ENCODE measurements at places on chromosomes 11 and 22.
A peak's percentile ranks its signal among the peaks of the same experiment; 100 is the strongest.

- DNase-seq = no peak
Measured at GRCh38 chr11:690738-691633, 4.0 kb downstream of the DEAF1 start.

DNA sequence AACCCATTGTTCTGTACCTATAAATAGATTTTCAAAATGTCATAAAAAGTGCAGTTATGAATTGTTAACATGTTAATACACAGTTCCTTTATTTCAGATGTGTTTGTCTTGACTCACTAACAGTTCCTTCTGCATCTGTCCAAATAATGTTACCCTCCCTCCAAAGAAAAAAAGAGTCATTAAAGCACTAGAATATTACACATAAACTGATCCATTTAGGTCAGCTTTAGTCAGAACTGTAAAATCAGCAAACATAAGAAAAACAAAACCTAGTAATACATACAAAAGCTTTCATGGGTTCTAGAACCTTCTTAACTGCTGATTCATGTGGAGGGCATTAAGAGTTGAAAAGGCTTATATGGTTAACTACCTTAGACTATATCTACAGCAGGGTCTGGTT is 65.4 kb downstream of the SESN3 start:
- no peak for DNase-seq

GRCh38 chr11:134033276-134033675 is 35.6 kb upstream of the JAM3 start:
- no peak for DNase-seq

DNA sequence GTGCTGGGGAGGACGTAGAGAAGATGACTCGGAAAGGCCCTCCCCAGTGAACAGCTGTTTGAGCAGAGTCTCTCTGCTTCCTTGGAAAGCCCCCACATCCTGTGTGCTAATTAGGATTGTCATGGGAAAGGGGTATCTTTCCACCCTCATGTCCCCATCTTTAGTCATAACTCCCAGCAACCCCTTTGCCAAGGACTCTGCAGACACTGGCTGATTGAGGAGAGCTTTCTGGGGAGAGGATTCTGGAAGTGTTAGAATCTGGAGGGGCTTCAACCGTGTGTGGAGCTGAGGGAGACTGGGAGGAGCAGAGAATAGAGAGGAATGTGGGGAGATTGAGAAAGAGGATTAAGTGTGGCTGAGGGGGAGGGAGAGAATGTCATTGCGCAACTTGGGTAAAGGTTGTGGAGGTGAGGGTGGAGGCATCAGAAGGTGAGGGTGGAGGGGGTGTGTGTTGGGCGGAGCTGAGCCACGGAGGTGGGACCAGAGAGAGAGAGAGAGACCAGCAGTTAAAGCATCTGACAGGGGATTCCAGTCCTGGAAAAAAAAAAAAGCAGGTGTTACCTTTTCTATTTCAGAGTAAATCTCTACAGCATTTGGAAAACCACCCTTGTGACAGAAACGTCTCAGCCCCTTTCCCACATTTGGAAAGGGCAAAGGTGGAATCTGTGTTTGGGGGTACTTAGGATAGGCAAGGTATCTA is 2.2 kb downstream of the DTX4 start:
- DNase-seq = no peak

GRCh38 chr22:27670701-27671412 is 130.7 kb downstream of the MN1 start:
- peak; percentile 35 for DNase-seq

GRCh38 chr11:43507171-43507570 is 148.5 kb downstream of the TTC17 start:
- DNase-seq = no peak

DNA sequence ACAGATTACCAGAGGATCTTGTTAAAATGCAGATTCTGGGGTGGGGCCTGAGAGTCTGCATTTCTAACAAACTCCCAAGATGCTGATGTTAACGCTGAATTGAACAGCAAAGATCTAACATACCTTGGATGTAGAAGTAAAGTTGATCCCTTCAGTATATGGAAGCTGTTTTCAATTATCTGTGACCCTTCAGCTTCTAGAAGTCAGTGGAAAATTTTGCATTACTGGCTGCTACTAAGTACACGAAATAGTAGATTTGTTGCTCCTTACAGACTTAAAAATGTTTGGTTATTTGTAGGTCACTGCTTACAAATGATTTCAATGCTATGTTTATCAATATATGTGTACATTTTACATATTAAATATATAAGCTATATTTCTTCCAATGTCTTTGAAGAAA is 107.4 kb downstream of the ARHGAP42 start:
- no peak for DNase-seq

GRCh38 chr11:96680211-96681018 is 290.6 kb downstream of the JRKL start:
- no peak for DNase-seq

DNA sequence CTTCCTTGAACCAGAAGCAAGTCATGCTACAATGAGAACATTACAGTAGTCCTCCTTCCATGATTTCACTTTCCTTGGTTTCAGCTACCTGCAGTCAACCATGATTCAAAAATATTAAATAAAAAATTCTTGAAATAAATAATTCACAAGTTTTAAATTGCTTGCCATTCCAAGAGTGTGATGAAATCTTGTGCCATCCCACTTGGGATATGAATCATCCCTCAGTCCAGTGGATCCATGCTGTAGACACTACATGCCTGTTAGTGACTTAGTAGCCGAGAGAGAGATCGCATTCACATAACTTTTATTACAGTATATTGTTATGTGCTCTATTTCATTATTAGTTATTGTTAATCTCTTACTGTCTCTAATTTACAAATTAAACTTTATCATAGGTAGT is 6.0 kb downstream of the HOATZ start:
- no peak for DNase-seq

DNA sequence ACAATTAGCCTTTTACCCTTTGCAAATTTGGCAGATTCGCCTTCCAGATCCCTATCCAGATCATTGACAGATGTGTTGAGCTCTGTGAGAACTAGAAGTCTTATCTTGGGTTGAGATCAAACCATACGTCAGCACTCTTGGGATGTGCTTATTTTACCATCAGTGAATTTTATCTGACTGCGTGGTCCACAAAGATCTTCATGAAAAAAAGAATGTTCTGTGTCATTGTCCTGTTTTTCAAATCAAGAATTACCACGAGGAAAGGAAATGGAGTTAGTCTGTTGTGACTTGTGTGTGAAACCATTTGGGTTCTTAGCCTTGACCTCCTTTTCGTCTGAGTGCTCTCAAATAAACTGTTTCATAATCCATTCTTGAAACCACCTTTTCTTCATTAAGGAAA is 86.2 kb upstream of the SORL1-AS1 start:
- DNase-seq = no peak

DNA sequence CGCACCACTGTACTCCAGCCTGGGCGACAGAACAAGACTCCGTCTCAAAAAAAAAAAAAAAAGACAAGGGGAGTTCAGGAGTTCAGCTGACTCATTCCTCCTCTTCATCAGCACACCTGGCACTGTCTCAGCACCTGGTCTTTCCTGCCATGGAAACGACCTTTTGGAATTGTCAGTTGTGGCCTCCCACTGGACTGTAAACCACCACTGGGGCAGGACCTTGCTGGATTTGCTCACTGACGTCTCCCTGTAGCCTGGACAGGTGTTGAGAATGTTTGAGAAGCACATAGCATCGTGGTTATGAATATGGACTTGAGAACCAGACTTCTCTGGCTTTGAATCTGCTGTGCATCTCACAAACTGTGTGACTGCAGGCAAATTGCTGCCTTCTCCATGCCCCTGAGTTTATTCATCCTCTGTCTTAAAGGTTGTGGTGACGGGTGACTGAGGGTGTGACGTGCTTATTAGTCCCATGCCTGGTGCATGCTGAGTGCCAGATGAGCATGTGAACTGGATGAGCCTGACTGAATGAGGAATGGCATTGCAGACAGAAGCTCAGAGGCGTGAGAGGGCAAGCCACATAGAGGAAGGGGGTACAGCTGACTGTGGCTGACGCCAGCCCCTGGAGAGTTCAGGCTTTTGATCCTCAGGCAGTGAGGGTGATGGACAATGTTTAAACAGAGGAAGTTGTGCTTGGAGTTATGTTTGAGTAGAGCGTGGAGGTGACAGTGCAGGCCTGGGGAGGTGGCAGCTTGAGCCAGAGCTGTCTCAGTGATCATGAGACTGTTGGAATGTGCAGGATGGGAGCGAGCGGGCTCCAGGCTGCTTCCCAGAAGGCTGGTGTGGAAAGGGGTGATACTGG is 12.7 kb downstream of the TOM1 start:
- peak; percentile 81 for DNase-seq

GRCh38 chr11:66976925-66977324 is 1.8 kb downstream of the C11orf86 start:
- no peak for DNase-seq

Data from AG20443 (cell line).